ENCODE measurements at places on chromosomes 1 and 21. TPM values are rescaled to one million over a fixed set of nuclear protein-coding genes. Genes with fewer than 3 reads are reported as not detected.

Gene DCLRE1B
- polyA plus RNA-seq = 1.4 TPM

DNA sequence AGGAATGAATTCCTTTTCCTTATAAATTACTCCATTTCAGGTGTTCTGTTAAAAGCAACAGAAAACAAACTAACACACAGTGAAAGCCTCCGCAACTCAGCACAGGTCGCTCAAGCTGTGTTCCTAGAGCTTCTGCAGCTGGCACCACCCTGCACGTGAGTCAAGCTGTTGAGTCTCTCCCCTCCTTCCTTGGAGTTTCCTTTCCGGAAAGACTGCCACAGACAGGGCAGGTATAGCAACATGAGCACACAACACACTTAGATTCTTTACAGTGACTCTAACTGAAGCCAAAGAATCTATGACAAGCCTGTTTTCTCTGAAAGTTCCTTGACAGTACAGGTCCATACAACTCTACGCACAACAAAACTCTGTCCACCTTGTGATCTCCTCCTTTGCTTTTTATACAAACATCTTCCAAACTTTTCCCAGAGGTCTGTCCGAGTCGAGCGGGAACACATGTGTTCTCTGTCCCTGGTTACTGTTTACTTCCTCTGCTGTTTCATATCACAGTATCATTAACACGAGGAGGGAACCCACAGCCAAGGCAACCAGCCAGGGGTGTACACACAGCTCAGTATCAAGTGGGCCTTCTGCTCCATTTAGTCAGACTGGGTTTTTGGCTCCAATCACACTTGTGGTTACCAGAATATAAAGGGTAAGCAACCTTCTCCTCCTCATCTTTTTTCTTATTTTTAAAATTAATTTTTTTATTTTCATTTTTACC is 38.7 kb upstream of the DESI2 start:
- DNase-seq = no peak

- no peak for DNase-seq
Observed at GRCh38 chr1:17432412-17432811, 7.1 kb downstream of the RCC2 start.

Gene TP73
- 0.13 TPM for polyA plus RNA-seq

Gene PTPN7
- polyA plus RNA-seq = 45.4 TPM

Gene KRTAP11-1
- polyA plus RNA-seq = not detected

DNA sequence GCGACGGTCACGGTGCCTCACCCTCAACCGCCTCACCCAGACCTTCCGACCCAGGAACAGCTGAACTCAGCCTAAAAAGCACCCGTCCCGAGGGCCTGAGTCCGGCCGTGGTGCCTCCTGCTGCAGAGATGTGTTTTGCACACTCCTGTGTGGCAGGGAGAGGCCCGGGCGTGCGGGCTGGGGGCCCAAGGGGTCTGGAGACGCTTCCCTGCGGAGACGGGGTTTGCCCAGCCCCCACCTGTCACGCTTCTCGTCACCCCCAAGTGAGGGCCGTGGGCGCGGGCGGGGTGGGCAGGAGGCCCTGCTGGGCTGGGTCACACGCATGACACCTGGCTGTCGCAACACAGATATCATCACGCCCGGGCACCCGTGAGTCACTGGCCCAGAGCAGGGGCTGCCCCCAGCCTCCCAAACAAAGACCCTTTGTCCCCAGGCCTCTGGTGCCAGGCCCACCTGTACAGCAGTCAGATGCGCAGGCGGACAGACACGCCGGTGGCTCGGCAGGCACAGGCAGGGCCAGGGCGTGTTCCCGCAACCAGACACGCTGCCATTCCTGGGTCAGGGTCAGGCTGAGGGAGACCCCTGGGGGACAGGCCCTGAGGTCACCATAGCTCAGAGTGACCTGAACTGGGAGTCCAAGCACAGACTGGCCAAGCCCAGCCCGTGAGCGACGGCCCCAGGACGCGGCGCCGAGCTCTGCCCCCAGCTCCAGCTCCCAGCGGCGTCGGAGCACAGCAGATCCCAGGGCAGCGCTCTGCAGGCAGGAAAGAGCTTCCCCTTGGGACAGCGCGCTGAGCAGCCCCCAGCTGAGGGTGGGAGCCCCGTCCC is 6.1 kb downstream of the B3GALT6 start:
- DNase-seq = no peak

GRCh38 chr1:203626910-203627246 is 246 bp downstream of the ATP2B4 start:
- DNase-seq = no peak

Gene IFI44
- polyA plus RNA-seq = 48.6 TPM

- no peak for DNase-seq
Observed at GRCh38 chr1:16038620-16038912, 5.0 kb upstream of the CLCNKB start.

GRCh38 chr1:52771384-52771783 is 45.1 kb downstream of the ZYG11B start:
- DNase-seq = no peak

- DNase-seq = no peak
Observed at GRCh38 chr1:201653233-201653632, 114.3 kb downstream of the NAV1 start.

DNA sequence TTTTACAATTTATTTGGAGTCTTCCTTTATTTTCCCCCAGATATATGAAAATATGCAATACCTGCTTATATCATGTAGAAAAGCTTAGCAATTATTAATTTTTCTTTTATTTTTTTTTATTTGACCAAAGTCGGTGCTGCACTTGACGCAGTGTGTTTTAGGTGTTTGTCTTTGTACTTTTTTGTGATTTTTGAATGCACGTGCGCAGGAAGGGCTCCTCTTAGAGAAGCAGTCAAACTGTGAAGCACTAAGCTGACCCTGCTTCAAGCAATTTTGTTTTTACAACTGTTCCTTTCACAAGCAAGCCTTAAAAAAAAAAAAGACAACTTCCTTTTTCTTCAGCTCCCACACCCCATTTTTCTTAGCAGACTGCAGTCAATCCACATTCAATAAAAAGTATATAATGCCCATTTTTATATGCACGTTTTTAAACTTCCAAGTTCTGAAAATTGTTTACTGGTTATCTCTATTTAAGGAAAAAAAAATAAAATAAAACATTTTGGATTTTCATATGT is 267.4 kb downstream of the TM2D1 start:
- no peak for DNase-seq

- no peak for DNase-seq
Observed at GRCh38 chr21:42637267-42638041, 16.0 kb upstream of the PDE9A start.

GRCh38 chr1:232684371-232685105 is 54.6 kb upstream of the SIPA1L2 start:
- DNase-seq = no peak

DNA sequence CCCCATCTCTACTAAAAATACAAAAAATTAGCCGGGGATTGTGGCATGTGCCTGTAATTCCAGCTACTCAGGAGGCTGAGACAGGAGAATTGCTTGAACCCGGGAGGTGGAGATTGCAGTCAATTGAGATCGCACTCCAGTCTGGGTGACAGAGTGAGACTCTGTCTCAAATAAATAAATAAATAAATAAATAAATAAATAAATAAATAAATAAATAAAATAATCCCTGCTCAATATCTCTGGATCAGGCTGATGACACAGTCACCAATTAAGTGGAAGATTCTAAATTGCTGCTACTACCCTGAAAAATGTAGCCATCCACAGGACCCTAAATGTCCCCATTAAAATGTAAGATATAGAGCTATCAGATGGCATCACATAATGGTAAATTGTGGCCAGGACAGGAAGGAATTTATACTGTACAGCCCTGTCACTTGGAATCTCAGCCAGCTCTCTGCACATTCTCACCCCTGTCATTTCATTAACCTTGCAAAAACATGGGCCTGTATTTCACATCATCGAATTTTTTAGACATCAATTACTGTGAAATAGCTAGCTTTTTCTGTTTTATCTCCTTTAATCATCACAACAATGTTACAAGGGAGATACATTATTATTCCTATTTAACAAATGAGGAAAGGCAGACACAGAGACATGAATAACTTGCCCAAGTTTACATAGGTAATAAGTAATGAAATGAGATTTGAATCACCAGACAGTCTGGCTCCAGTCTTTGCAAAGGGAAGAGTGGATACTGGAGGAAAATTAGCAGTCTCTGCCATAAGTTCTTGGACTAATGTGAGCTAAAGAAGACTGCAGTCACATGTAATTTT is 56.7 kb upstream of the NTPCR start:
- DNase-seq = no peak

DNA sequence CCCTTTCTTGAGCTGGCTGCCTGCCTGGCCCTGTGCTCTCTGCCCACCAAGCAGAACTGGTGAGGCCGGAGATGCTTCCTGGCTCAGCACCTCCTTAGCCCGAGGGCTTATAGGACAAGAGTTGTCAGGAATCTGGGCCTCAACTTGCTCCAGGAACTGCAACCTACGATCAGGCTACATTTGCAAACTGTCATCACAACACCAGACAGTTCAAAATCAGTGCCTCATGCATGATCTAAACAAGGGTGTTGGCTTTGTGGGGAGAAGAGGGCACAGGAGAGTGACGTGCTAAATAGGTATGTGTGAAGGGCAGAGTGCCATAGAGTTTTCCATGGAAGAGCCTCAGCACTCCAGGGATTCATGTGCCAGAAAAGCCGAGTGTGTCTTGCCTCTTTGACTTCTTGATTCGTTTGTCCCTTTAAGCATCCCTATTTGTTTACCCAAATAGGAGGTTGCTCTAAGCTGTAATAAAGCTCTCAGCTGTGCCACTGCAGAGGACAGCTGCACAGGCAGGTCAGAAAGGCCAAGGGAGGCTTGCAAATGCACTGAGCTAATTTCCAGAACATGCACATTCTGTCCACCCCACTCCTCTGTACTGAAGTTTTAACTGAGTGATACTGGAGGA is 30.2 kb upstream of the NEK2 start:
- no peak for DNase-seq

Gene SLC39A1
- polyA plus RNA-seq = 29.1 TPM

DNA sequence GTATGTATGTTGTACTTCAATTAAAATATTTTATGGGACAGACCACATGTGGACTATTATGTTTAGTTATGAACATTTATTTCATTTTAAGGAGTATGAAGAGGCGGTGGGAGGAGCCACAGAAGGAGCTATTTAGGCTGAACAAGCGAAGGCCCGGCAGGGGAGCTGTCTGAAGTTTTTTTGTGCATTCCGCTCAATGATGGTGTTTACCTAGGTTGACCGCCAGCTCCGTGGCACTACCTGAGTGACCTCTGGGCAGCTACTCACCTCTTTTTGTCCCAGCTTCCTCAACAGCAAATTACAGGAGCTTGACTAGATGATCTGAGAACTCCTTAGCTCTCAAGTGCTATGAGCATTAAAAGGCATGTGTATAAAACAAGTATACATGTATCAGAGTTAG is 32.7 kb upstream of the C1orf198 start:
- DNase-seq = no peak

Gene BACH1
- 5.1 TPM for polyA plus RNA-seq

GRCh38 chr1:117814856-117815797 is 114.3 kb downstream of the GDAP2 start:
- DNase-seq = no peak

GRCh38 chr1:213389061-213389581 is 338.1 kb downstream of the RPS6KC1 start:
- no peak for DNase-seq

DNA sequence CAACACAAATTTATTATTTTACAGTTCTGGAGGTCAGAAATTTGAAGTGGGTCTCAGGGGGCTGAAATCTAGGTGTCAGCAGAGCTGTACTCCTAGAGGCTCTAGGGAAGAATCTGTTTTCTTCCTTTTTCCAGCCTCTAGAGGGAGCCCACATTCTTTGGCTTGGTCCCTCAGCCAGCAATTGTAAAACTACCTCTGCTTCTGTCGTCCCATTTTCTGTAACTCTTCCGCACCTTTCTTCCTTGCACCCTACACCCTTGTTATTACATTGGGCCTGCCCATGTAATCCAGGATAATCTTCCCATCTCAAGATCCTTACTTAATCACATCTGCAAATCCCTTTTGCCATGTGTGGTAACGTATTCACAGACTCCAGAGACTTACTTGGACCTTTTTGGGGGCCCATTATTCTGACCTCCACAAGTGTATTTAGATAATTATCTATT is 24.8 kb upstream of the THEM4 start:
- peak; percentile 42 for DNase-seq

DNA sequence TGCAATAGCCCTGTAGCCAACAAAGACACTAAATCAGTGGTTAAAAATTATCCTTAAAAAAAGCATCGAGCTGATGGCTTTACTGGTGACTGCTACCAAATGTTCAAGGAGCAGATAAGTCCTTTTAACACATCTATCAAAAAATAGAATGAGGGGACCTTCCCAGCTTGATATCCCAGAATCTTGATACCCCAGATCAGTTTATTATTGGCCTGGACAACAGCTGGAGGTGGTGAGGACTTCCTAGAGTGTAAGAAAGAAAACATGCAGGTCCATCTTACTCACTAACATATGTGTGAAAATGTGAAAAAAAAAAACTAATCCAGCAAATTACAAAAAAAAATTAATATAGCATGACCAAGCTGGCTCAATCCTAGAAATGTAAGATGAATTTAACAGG is 21.3 kb downstream of the CHIT1 start:
- DNase-seq = no peak

- DNase-seq = no peak
Observed at GRCh38 chr1:94326329-94326728, 88.9 kb upstream of the ARHGAP29 start.

DNA sequence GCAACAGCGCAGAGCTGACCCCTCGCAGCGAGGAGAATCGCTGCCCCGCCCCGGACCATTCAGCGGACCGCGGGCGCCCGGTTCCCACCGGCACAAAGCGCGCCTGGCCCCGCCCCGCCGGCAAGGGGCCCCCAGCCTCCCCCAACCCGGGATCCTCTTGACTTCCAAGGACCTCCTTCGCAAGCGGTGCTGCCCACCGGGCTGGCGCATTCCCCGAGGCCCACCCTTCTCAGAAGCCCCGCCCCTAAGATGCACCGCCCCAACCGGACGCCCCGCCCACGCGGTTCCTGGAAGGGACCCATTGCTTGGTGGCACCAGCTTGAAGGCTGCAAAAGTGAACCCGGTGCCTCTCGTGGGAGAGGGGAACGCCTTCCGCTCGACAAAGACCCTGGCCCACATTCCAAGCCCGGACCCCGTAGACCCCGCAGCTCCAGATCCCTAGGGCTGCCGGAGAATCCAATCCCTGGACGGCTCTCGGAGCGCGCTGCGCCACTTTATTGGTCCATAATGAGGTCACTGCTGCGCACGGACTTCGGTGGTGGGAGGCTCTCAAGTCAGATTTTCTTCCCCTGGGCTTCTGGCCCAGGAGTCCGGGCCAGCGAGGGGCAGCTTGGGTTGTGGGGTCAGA is 2.0 kb downstream of the HES3 start:
- DNase-seq = no peak

Gene PHTF1
- polyA plus RNA-seq = 9.7 TPM

DNA sequence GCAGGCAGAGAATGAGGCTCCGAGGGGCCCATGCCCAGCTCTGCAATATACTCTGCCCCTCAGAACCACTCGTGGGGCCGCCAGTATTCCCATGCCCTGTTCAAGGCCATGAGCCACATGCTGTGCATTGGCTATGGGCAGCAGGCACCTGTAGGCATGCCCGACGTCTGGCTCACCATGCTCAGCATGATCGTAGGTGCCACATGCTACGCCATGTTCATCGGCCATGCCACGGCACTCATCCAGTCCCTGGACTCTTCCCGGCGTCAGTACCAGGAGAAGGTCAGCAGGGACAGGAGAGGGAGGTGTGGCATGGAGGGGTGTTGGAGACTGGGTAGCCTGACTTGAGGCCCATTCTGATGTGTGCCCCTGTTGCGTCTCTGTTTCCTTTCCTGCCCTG is 7.2 kb downstream of the HCN3 start:
- DNase-seq = no peak

Gene HIPK1
- polyA plus RNA-seq = 37.2 TPM

- no peak for DNase-seq
Observed at GRCh38 chr1:226618380-226618779, 69.8 kb downstream of the STUM start.

GRCh38 chr1:193479187-193479586 is 292.8 kb upstream of the B3GALT2 start:
- DNase-seq = peak; percentile 21

Gene FAM163A
- 4.2 TPM for polyA plus RNA-seq

Gene TCHH
- polyA plus RNA-seq = 0.32 TPM
